ENCODE measurements at places on chromosomes 3 and 15. TPM values are rescaled to one million over a fixed set of nuclear protein-coding genes. Genes with fewer than 3 reads are reported as not detected.
A peak's percentile ranks its signal among the peaks of the same experiment; 100 is the strongest.

DNA sequence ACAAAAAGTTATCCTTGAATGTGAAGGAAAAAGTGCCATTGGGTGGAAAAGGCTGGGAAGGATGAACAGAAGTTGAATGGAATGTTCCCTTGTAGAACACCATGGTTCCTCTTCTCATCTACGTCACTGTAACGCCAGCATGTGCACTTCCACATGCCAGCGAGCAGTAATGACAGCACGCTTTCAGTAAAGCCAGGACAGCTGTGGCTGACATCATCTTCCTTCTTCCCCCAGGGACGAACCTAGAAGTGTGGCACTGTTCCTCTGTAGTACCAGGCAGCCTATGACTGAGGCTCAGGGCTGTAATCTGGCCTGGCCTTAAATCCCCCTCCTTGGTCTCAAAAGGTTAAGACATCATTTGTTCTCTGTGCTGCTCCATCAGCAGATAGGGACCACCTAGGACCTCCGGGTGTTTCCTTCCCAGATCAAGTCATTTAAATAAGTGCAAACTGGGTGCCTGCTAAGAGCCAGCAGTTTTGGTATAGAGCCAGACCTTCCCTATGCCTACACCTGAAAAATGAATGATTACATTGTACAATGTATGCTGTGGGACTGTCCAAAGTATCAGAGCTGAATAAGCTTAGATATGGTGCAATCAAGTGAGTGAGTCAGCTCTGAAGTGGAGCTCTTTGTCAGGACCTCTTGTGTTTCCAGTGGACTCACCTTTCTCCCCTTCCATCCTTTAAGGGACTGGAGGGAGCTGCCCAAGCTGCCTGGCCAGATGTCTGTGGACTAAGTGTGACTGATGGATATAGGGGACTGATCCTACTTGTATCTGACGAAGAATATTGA is 5.6 kb upstream of the SRPRB start:
- no peak overlapping the region for H3K27ac ChIP-seq
- no peak overlapping the region for H3K4me3 ChIP-seq
- no peak for DNase-seq
- no peaks in the 10 kb centered on the region for H3K36me3 ChIP-seq
- H3K27me3 ChIP-seq, result peaks cover 7% of the 10 kb centered on the region

- H3K27ac ChIP-seq, result no peak overlapping the region
- H3K4me1 ChIP-seq, result no peaks in the 10 kb centered on the region
- no peaks in the 10 kb centered on the region for H3K27me3 ChIP-seq
- no peak for DNase-seq
These were observed 389.8 kb downstream of the TBC1D5 start for GRCh38 chr3:17352620-17353019.

DNA sequence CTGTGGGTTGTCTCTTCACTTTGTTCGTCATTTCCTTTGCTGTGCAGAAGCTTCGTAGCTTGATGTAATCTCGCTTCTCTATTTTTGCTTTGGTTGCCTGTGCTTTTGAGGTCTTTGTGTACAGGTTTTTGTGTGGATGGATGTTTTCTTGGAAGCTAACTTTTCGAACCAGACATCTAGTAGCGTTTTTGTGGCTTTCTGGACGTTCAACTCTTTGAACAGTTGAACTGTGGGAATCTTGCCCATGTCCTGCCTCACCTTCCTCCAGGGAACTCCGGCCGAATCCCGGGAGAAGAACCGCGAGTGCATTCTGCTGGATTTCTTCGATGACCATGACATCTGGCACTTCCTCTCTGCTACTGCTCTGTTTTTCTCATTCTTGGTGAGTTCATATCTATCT is 70.6 kb downstream of the USF3 start:
- no peak overlapping the region for H3K4me3 ChIP-seq
- H3K4me1 ChIP-seq, result no peaks in the 10 kb centered on the region
- no peaks in the 10 kb centered on the region for H3K36me3 ChIP-seq
- no peak for DNase-seq
- H3K27me3 ChIP-seq, result peaks cover 13% of the 10 kb centered on the region

ROPN1 gene
- total RNA-seq, result not detected

WDR72 gene
- not detected for total RNA-seq

CADPS gene
- total RNA-seq, result 33.1 TPM

DNA sequence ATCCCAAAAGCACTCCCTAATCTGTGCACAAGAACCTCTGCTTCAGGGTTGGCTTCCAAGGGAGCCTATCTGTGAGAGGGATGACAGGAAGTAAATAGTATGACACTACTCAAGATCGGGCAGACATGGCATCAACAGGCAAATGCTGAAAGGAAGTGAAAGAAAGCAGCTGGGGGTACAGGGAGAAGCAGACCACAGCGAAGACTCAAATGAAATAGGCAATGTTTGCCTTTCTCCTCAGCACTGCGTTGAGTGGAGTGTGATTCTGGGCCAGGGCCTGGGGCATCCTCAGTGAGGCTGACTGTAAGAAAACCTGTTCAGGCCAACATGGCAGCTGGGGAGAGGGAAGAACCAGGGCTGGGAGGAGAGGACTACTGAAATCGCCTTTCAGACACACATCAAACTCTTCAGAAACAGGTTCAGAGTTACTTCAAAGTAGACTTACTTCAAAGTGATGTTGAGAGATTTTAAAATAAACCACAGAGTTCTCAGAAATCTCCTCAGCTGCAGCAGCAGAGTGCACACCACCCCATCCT is 96.6 kb downstream of the SLC9A9 start:
- H3K27me3 ChIP-seq, result no peaks in the 10 kb centered on the region
- no peak for DNase-seq
- H3K36me3 ChIP-seq, result no peaks in the 10 kb centered on the region
- H3K4me1 ChIP-seq, result no peaks in the 10 kb centered on the region
- H3K27ac ChIP-seq, result no peak overlapping the region

DNA sequence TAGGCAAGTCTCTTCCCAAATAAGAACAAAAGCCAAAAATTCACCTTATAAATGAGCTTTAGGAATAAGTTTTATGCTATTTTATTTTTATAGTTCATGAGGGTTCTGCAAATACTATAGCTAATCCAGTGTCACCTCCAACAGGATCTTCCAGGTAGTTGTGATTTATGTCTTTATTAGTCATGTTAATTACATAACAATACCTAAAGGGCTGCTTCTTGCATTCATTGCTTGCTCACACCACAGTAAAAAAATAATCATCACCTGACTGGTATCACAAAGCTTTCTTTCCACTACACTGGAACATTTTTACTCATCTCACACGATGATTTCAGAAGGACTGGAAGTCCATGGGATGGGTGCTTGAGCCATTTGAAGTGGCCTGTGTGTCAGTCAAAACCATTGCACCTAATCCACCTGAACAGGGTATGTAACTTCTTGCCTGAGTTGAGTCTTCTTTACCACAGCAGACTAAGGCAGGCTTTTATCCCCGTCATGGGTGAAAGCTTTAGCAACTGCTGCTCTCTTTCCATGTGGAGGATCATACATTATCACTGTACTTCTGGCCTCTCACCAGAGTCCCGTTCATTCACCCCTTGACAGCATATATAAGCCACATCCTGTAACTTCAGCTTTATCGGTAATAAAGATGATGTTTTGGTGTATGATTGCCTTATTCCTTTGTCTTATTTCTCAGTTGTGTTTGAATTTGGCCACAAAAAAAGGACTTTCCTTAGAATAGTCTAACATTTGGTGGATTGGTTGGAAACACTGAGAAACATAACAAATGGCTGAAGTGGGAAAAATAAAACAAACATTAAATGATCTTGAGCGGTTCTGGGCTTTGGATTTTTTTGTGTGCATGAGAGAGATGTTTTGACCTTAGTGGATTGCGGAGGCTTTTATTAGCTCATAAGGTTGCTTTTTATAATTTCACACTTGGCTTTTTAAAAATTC is 382.6 kb upstream of the THBS1 start:
- no peak overlapping the region for H3K27ac ChIP-seq
- H3K4me1 ChIP-seq, result peaks cover 12% of the 10 kb centered on the region
- DNase-seq, result no peak
- H3K36me3 ChIP-seq, result no peaks in the 10 kb centered on the region
- no peaks in the 10 kb centered on the region for H3K27me3 ChIP-seq

C3orf70 gene
- 0.33 TPM for total RNA-seq

GRCh38 chr15:92886815-92887214 is 13.3 kb upstream of the CHD2 start:
- H3K27ac ChIP-seq, result peak overlapping the region; percentile 41
- H3K4me3 ChIP-seq, result peak overlapping the region; percentile 88
- peaks cover 10% of the 10 kb centered on the region for H3K36me3 ChIP-seq
- DNase-seq, result no peak
- peaks cover under 1% of the 10 kb centered on the region for H3K4me1 ChIP-seq

CTNNB1 gene
- 738 TPM for total RNA-seq

FGD5 gene
- 1.0 TPM for total RNA-seq

FBXL22 gene
- total RNA-seq, result 0.50 TPM

DNA sequence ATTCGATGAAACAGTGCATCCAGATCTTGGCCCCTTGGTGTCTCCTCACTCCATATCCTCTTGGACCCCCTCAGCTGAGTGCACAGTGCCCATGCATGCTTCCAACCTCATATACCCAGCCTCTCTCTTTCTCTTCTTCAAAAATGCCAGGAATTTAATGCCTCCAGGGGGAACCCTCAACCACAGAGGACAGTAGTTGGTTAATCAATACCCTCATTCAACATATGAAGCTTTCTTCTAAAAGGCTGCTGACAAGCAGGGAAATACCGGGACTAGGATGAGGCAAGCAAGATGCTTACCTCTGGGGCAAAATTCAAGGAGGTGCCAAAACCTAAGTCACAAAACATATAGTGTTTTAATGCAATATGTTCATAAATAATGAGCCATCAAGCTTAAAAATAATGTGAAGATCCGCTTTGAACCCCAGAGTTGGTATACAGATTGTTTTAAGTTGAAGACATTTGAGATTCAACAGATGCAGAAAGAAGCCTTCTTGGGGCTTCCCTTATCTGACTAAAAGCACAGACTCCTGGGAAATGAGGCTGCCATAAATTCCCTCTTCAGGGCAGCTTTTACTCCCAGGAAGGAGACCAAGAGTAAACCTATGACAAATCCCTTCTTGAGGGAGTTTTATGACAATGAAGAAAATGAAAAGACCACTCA is 48.2 kb upstream of the FHIT start:
- H3K27ac ChIP-seq, result no peak overlapping the region
- no peaks in the 10 kb centered on the region for H3K36me3 ChIP-seq
- no peak for DNase-seq
- no peaks in the 10 kb centered on the region for H3K27me3 ChIP-seq
- no peaks in the 10 kb centered on the region for H3K4me1 ChIP-seq

- H3K27ac ChIP-seq, result peak overlapping the region; percentile 11
- H3K4me3 ChIP-seq, result no peak overlapping the region
- peaks cover 3% of the 10 kb centered on the region for H3K4me1 ChIP-seq
- peak; percentile 96 for DNase-seq
- H3K27me3 ChIP-seq, result no peaks in the 10 kb centered on the region
These were observed 32.3 kb downstream of the CBLB start for GRCh38 chr3:105836533-105836932.

LRRC49 gene
- 31.5 TPM for total RNA-seq

KIF15 gene
- total RNA-seq, result 3.8 TPM

- H3K27ac ChIP-seq, result no peak overlapping the region
- DNase-seq, result no peak
- H3K27me3 ChIP-seq, result no peaks in the 10 kb centered on the region
- H3K4me1 ChIP-seq, result no peaks in the 10 kb centered on the region
These were observed 3.9 kb downstream of the NUP210 start for GRCh38 chr3:13415997-13416793.

DNA sequence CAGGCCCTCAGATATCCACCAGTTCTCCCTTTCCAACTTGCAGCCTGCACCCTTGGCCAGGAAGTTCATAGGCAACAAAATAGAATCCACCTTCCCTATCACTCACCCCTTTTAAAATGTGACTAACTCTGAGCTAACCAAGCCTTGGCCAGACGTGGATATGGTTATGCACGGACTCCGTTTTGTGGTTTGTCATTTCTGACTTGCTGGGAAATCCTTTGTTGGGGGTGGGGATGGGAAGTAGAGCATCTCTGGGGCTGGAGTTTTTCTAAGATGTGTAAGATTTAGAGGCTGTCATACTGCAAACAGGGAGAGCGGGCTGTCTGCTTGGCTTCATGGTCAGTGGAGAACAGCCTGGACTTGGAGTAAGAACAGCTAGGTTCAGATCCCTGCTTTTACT is 62.6 kb downstream of the SMAD3 start:
- H3K4me3 ChIP-seq, result no peak overlapping the region
- H3K27me3 ChIP-seq, result no peaks in the 10 kb centered on the region
- DNase-seq, result peak; percentile 95
- peaks cover 80% of the 10 kb centered on the region for H3K4me1 ChIP-seq

MYH15 gene
- 0.17 TPM for total RNA-seq

- H3K36me3 ChIP-seq, result no peaks in the 10 kb centered on the region
- H3K27ac ChIP-seq, result no peak overlapping the region
- no peaks in the 10 kb centered on the region for H3K27me3 ChIP-seq
These were observed 258.1 kb upstream of the NECTIN3 start for GRCh38 chr3:110813541-110813940.

DNA sequence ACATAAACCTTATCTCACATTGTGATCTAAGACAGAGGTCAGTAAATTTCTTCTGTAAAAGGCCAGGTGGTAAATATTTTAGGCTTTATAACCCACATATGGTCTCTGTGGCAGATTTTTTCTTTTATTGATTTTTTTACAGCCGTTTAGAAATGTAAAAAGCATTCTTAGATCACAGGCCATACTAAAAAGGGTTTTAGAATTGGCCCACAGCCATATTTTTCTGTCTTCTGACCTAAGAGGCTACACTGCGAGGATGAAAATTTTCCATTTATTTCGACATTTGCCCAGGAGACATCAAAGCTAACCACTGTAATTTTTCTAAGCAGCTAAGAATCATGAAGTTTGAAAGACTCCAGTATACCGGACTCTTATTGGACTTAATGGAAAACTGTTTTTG is 377.2 kb upstream of the SGO1 start:
- no peaks in the 10 kb centered on the region for H3K4me1 ChIP-seq
- no peak for DNase-seq
- no peak overlapping the region for H3K4me3 ChIP-seq
- H3K27ac ChIP-seq, result no peak overlapping the region

DNA sequence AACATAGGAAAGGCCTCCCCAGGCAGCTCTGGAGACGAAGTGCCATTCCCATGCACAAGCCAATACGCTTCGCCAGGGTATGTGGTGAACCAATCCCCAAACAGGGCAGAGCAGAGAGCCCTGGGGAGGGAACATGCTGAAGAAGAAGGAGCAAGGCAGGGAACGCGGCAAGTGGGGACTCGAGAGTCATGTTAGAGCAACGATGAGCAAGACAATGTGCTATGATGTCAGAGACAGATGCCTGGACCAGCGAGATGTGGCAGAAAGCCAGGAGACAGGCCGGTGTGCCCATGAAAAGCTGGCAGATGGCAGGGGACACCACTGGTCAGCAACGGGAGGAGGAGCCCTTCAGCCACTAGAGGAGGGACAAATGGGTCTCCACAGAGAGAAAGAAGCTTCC is 39.6 kb downstream of the NIPA2 start:
- H3K27ac ChIP-seq, result no peak overlapping the region
- H3K27me3 ChIP-seq, result no peaks in the 10 kb centered on the region

DNA sequence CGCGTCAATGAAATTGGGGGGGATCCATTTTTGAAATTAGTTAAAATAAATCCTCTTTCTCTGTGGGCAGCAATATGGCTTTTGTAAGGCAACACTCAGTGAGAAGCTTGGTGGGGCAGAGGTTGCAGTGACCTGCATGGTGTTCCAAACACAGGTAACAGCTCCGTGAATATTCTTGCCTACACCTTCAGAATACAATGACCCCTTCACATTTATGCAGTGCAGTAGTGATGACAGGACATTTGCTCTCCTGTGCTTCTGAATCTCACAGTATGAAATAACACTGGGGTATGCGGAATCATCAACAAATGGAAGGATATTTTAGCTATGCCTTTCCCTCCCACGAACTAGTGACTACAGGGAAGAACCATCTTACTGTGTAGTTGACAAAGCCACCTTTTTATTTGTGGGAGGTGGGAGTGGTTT is 6.9 kb downstream of the AHSG start:
- no peaks in the 10 kb centered on the region for H3K4me1 ChIP-seq
- H3K27ac ChIP-seq, result no peak overlapping the region
- DNase-seq, result no peak
- no peaks in the 10 kb centered on the region for H3K36me3 ChIP-seq
- H3K27me3 ChIP-seq, result peaks cover 3% of the 10 kb centered on the region

CFAP100 gene
- not detected for total RNA-seq
